NCI-H2029 (cell line): ENCODE measurements at places on chromosomes 12 and 14.

DNA sequence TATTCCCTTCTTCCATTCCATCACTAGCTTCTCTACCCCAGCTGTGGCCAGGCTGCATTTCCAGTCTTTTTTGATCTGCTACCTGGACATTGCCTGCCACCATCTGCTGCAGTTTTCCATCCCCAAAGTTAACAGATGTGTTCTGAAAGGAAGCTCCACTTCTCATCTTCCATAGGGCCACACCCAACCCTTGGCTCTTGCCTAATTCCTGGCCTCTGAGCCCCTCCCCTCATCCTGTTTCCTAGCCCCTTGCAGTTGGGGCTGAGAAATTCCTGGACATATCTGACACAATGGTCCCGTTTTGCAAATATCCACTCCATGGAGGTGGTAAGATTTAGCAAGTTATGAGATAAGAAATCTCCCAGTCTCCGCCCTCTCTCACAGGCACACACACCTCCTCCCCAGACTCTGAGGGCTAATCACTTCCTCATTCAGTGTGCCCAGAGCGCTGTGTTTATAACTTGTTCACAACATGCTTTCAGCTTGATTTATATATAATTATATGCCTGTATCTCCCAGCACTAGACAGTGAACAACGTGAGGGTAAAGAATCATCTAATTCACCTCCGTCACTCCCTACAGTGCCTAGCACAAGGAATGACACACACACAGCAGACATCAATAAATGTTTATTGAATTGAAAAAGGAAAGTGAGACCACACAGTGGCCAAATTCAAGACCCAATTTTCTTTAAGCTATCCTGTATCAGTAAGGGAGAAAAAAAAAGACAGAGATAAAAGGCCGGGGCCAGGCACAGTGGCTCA is 13.4 kb downstream of the SMUG1 start:
- no peak for DNase-seq

DNA sequence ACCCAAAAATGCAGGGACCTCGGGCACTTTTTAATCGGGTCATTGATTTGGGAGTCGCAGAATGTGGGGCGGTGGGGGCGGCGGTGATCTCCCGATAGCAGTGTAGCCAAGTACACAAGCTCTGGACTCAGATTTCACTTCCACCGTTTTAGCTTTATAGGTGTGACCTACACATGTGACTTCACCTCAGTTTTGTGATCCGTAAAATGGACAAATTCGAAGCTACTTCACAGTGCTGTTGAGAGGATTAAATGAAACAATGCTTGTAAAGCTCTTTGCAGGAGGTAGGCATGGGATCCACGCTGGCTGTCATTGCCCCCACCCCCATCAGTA is 478 bp downstream of the RITA1 start:
- DNase-seq = peak; percentile 24

GRCh38 chr14:74531467-74531866 is 37.9 kb downstream of the ISCA2 start:
- no peak for DNase-seq

DNA sequence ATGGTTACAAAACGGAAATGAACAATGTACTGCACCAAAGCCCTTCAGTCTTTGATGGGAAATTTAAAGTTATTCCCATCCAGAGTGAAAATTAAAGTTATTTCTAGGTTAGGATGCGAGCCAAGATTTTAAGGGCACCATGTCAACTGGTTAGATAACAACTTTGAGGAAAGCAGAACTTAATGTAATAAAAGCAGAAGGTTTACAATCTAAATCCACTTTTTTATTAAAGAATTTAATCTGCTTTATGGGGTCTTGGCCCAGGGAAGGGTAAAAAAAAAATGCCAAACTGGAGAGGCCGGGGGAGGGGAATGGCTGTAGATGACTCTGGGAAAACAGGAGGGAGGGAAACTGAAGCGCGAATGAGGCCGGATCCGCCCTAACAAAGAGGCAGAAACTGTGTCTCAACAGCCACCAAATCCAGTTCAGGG is 108.2 kb upstream of the ATF7IP start:
- no peak for DNase-seq

- DNase-seq = no peak
Observed at GRCh38 chr12:6052206-6052939, 72.1 kb downstream of the VWF start.

DNA sequence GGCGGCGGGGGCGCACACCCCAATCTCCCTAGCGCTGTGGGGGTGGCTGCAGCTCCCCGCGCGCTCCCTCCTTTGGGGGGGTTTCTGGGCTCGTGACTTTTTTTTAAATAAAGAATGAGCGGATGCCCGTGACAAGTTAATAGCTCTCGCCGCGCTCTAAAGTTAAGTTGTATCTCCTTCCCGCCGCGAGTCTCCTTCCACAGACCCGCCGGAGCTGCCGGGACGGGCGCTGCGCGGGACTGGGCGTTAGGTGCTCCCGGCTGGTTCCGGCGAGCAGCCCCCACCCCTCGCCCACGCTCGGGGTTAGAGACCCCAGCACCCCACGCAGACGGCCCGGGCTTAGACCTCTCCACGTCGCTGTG is 82.6 kb upstream of the HMGA2 start:
- no peak for DNase-seq

DNA sequence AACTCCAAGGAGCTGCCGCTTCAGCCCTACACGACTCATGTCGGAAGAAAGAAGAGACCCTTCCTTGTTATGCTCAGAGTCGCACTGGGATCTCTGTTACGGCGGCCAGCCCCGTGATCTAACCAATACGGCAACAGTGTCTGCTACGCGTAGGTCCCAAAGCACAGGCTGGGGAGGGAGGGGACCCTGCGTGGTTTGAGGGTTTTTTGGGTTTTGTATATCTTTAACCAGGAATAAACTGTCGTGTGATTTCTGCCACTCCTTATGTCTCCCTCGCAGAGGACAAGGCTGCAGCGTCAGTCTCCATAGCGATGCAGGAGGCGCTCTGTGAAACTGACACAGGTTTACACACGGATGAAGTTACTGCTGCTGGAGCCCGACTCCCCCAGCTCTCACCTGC is 60.0 kb upstream of the DIO3 start:
- no peak for DNase-seq

DNA sequence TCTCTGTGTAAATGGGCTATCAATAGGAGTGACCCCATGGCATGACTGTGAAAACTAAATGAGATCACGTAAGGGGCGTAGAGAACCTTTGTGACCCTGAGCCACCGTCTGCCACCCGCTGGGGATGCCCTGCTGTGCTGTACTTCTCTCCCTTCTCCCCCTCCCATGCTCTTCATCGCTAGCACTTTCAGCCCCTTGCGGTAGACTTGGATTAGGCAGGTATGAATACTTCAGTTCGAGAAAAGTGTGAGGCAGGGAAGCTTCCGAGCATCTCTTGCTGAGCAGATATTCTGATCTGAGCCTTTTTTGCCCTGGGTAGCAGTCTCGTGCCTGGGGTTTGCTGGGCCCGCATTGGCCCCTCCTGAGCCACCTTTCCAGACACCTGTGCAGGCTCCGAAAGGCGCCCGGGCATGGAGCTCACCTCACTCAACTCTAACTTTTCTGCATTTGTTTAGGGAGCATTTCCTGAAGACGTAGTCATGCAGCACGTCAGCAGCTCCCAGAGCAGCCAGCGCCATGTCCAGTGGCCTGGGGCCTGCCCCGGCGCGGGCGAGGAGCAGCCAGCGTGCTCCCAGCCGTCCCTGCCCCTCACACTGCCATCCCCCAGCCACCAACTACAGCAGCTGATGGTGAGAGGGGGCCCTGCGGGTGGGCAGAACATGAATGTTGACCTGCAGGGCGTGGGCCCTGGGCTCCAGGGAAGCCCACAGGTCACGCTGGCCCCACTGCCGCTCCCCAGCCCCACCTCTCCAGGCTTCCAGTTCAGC is 40.4 kb downstream of the DDX51 start:
- no peak for DNase-seq

DNA sequence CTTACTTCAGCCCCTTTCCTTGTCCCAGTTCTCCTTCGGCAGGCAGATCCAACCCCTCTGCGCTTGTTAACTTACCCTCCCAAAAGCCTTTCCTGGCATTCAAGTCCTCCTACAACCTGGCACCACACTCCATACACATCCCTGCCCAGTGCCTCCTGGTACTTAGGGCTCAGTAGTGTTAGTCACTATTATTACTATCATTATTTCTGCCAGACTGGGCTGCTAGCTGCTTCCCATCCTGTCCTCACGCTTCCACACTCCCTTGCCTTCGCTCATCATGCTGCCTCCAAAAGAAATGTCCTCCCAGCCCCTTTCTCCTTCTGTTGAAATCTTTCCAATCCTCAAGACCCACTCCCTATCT is 1.6 kb upstream of the HDAC7 start:
- DNase-seq = no peak

DNA sequence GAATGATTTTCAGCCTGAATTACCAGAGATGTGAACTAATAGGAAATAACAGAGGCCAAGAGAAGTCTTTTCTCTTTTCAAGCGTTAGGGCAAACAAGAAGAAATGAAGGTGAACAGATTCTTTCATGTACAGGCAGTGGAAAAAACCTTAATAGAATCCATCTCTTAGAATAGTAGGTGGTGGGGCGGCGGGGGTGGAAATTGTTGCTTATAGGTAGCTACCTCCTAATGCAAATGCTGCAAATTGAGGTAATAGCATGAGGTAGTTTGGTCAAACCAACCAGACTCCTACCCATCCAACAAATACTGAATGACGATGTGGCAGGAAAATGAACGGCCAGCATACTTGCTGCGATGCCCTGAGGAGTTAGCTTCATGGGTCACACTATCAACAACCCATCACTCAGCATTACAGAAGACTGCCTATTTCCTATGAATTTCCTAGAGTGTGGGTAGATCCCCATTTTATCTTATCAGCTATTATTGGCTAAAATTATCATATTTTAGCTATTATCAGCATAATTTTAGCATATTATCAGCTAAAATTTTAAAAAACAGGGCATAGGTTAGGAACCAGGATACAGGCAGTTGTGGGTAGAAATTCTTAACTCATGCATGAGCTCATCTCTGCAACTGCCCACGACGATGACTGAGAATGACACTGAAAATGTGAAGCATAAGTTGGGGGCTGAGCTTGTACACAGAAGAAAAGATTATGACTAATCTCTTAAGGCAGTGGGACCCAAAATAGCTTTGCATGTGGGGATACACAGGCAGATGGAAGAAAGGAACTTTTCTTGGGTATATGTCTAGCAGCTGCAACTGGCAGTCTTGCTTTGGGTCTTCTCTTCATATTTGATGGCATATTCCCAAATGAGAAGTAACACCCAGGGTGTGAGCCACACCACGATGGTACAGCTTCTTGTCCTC is 68.7 kb downstream of the NIN start:
- DNase-seq = no peak

- peak; percentile 59 for DNase-seq
Observed at GRCh38 chr12:58919231-58920101, 838 bp downstream of the LRIG3 start.

DNA sequence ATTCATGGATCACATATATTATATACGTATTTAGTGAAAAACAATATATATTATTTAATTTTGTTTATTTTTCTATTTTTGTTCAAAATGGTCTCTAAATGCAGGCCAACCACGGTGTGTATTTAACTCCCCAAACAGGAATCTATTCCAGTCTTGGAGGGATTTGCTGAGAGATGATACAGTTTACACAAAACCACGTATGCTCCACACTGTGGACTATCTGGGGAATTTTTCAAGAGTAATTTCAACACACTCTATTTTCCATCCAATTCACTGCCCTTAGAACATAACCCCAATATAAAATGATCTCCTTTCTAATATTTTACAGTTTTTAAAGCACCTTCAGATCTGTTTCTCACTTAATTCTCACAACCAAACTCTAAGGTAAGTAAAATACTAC is 15.3 kb downstream of the EML1 start:
- DNase-seq = no peak

DNA sequence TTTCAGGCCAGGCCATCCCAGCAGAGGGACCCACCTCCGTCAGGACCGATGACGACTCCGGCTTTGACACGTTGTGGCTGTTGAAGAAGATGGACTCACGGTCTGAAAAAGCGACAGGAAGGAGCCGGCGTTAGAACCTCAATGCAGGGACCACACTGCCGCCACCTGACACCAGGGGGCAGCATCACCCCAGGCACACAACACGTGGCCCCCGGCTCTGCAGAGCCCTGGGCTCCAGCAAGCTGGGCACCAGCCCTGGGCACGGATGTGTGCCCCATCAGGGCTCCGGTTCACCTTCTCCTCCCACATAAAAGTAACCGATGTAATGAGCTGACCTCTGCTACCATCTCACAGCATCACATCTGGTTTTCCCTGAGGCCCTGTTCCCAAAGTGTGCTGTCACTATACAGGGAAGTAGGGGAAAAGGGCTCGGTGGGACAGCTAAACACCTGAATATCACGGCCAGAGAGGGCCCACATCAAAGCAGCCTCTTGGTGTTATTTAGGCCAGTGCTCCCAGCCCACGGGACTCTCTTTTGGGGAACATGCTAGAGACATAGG is 29.0 kb downstream of the CHGA start:
- DNase-seq = peak; percentile 12

DNA sequence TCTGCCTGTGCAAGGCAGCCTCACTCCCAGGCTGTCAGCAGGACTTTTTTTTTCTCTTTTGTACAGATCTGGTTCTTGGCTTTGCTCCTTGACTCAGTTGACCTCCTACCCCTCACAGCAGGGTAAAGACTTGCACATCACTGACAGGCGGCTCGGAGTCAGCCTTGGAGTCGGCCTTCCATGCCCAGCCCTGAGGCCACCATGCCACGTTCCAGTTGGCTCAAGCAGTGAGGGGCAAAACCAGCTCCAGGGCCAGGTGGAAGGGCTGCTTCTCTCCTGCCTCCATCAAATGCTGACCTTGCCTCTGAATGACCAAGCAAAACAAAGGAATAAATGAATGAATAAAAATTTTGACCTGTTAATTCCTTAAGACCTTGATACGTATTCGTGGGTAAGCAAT is 27.6 kb downstream of the JAG2 start:
- DNase-seq = no peak

- no peak for DNase-seq
Observed at GRCh38 chr12:85626001-85626783, 210.0 kb downstream of the RASSF9 start.

DNA sequence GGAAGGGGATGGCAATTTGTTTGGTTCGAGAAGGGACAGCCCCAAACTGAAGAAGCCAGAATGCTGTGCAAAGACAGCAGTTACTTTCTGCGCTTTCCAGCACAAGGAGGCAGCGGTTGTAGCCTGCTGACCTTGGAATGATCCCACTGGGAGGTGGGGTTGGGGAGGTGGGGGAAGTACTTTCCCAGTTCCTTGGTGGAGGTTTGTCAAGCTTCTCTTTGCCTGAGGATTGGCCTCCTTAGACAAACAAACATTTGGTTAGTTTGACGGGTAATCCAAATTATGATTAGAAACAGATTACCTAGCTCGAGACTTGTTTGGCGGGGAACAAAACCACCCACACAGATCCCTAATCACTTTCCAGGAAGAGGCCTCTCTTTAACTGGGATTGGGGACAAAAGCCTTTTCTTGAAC is 79.1 kb upstream of the EGLN3 start:
- DNase-seq = no peak

DNA sequence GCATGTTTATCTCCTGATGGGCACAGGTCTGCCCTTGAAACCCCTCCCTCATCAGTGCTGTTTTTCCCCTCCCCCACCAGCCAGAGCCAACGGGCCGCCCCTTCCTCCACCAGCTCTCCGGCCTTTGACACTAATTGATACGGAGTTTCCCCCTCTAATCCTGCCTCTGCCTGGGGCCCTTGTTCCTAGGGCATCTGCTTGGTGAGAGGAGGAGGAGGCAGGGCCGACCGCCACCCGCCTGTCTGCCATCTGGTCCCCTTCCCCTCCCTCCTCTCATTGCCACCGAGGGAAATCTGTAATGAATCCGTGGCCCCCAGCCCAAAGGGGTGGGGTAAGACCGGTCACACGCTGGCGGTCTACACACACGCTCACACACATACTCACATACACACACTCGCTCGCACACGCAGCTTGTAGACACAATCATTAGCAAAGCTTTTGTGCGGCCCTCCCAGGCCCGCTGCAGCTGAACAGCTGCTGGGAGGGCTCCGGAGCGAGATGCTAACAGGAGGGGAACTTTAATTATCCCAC is 27.4 kb downstream of the SRRM4 start:
- no peak for DNase-seq
